AG09309 (cell line): ENCODE measurements at places on chromosomes 3 and 15.
A peak's percentile ranks its signal among the peaks of the same experiment; 100 is the strongest.

DNA sequence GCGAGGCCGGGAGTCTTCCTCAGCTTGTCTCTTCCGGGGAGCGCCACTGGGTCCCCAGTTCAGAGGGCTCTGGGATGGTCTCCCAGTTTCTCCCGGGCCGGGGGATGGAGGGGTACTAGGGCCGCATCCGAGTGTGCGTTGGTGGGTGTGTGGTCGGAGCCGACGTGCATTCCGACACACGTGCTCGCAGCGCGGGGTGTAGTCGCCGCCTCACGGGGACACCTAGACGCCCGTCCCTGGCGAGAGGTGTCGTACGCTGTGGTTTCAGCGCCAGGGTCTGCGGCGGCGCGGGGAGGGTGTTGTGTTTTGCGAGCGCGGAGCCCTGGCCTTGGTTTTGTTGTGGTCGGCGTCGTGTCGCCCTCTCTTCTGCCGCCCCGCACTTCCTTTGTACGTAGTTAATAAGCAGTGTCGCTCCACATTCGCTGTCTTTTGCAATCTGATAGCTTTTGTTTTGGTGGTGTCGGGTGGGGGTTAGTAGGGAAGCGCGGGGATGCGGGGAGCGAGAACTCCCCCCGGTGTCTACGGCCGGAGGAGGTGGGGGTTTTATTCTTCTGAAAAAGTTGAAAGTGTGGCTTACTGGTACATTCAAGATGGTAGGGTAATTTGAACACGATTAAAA lies 2.2 kb downstream of the IGF1R start:
- DNase-seq, result no peak

GRCh38 chr3:190217081-190217480 lies 96.4 kb upstream of the P3H2 start:
- no peak for DNase-seq

DNA sequence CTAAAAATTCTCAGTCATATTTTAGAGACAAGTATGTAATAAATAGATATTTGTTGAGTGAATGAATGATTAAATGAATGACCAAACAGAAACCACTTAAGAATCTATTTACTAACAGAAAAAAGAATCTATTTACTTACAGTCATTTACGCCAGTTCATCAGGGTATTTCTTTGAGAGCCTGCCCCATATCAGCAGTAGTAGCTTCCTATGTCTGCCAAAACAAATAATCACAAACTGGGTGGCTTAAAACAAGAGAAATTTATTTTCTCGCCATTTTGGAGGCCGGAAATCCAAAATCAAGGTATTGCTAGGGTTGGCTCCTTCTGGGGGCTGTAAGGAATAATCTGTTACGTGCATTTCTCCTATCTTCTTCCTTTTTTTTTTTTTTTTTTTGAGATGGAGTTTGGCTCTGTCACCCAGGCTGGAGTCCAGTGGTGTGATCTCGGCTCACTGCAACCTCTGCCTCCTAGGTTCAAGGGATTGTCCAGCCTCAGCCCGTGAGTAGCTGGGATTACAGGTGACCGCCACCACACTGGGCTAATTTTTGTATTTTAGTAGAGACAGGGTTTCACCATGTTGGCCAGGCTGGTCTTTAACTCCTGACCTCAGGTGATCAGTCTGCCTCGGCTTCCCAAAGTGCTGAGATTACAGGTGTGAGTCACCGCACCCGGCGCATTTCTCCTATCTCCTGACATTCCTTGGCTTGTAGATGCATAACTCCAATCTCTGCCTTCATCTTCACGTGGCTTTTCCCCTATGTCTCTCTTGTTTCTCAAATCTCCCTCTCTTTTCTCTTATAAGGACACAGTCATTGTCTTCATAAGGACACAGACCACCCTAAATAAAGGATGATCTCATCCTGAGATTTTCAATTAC lies 65.2 kb upstream of the SPPL2A start:
- DNase-seq, result no peak

- no peak for DNase-seq
Observed at GRCh38 chr3:171343693-171344092, 116.5 kb downstream of the TNIK start.

DNA sequence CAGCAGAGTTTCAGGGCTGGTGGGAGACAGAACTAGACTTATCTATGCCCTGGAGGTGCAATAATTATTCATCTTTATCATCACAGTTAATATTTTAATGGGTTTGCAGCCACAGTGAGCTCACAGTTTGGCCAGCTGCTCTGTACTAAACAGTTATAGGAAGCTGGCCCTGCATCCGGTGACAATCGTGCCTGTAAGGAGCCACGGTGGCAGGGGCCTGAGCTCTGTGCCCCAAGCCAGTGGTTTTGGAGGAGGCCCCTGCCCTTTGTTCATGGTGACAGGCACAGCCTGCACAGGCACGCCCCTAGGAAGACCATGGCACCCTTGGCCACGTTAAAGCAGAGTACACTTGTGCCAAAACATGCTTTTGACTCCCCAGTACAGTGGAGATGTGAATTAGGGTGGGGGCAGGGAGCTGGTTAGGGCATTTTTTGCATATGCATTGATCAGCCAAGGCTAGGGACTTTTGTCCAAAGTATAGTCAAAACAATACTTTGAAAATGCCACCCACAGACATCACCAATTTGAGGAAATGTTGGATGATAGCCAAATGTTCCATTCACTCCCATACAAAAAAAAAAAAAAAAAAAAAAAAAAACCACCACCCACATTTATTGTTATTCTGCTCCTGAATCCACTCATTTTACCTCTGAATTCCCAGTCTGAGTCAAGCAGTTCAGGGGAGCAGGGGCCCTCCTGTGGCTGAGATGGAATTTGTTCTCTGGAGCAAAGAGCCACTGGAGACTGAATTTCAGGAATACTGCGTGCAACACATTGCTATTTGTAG lies 3.4 kb upstream of the RFTN1 start:
- no peak for DNase-seq

DNA sequence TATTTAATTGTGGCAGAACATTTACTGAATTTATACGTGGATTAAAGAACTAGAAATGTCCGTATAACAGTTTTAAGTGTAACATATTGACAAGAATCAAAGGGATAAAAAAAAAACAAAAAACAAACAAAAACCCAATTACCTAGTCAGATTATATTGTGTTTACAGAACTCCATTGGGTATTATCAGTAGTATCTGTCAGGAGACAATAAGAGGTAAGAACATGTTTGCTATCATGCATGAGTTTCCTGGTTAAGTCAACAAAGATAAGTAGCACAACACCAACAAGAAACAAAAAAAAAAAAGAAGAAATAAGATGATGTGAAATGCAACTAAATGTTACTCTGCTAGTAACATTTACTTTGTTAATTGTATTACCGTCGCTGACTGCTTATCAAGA lies 570.6 kb downstream of the ZBBX start:
- no peak for DNase-seq

GRCh38 chr15:47824147-47824546 lies 106.8 kb downstream of the SEMA6D start:
- no peak for DNase-seq

GRCh38 chr3:124322966-124323365 lies 331.0 kb upstream of the ROPN1 start:
- no peak for DNase-seq

- DNase-seq, result no peak
Observed at GRCh38 chr15:58870451-58870850, 63.0 kb downstream of the SLTM start.

GRCh38 chr15:77013776-77014131 lies 18.8 kb downstream of the PSTPIP1 start:
- DNase-seq, result no peak

GRCh38 chr3:94036909-94037507 lies 8.6 kb upstream of the STX19 start:
- DNase-seq, result no peak

DNA sequence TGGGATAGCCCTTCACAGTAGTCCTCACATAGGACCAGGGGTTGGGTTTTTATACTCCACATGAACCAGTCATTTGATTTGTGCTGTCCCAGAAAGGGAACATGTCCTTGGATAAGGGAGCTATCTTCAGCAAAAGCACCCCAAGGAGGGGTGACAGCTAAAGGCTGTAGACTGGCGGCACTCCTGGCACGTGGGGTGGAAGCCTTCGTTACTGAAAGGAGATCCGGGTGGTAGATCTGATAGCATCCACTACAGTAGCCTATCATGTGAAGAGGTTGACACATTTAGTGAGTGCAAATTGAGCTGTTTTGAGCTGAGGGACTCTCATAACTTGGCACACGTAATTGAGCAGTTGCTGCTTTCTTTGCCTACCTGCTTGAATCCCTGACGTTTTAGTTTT lies 588.8 kb upstream of the GOLIM4 start:
- no peak for DNase-seq

GRCh38 chr3:76723366-76723765 lies 316.5 kb upstream of the ROBO2 start:
- no peak for DNase-seq

GRCh38 chr3:16504242-16504641 lies 9.3 kb downstream of the RFTN1 start:
- DNase-seq, result peak; percentile 46

GRCh38 chr3:159866201-159866746 lies 122.4 kb upstream of the IL12A start:
- DNase-seq, result no peak

DNA sequence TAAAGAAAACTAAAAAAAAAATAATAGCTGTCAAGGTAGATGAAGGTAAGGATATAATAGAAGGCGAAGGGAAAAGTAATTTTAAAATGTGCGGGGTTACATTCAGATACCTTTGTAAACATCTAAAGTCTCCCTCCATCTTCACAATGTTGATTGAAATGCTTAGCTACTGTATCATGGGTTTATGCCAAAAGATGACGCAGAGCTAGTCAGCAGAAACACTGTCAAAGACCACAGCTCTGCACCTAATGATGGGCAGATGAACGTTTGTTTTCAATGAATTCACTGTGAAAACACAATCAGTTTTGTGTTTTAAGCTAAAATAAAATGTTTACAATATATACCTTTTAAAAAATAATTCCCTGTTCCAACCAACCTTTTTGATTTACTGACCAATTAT lies 61.2 kb downstream of the RFTN1 start:
- DNase-seq, result no peak

GRCh38 chr3:33424606-33425452 lies 15.4 kb downstream of the UBP1 start:
- no peak for DNase-seq

DNA sequence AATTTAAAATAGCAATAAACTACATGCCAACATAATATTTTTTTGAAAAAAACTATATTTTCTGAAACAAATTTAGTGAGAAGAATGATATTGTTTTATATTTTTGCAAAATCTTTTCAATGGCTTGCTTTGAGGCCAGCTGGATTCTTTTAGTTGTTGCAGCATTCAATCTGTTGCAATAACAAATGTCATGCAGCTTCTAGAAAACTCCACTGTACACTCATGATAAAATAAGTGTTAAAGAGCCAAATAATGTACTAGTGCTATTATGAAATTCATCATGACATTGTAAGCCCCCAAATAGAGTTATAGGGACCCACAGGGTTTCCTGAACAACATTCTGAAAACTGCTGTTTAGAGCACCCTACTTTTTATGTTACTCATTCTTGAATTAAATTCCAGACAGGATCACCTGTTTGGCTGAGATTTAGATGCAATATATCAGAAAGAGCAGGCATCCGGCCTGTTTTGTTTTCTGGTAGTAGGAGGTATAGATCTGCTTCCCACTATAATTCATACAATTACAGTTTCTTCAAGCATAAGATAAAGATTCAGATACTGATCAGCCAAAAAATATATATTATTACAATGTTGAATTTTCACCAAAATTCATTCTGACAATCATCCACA lies 703.0 kb upstream of the ZNF385D start:
- no peak for DNase-seq

DNA sequence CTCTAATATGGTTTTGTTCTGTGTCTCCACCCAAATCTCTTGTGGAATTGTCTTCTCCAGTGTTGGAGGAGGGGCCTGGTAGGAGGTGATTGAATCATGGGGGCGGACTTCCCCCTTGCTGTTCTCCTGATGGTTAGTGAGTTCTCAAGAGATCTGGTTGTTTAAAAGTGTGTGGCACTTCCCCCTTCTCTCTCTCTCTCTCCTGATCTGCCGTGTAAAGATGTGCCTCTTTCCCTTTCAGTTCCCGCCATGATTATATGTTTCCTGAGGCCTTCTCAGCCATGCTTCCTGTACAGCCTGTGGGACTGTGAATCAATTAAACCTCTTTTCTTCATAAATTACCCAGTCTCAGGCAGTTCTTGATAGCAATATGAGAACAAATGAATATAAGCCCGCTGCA lies 33.1 kb downstream of the RETNLB start:
- DNase-seq, result no peak

- DNase-seq, result peak; percentile 62
Observed at GRCh38 chr3:113097960-113098447, 107.2 kb downstream of the GTPBP8 start.

GRCh38 chr3:183579967-183580900 lies 24.7 kb upstream of the KLHL6 start:
- DNase-seq, result peak; percentile 7

DNA sequence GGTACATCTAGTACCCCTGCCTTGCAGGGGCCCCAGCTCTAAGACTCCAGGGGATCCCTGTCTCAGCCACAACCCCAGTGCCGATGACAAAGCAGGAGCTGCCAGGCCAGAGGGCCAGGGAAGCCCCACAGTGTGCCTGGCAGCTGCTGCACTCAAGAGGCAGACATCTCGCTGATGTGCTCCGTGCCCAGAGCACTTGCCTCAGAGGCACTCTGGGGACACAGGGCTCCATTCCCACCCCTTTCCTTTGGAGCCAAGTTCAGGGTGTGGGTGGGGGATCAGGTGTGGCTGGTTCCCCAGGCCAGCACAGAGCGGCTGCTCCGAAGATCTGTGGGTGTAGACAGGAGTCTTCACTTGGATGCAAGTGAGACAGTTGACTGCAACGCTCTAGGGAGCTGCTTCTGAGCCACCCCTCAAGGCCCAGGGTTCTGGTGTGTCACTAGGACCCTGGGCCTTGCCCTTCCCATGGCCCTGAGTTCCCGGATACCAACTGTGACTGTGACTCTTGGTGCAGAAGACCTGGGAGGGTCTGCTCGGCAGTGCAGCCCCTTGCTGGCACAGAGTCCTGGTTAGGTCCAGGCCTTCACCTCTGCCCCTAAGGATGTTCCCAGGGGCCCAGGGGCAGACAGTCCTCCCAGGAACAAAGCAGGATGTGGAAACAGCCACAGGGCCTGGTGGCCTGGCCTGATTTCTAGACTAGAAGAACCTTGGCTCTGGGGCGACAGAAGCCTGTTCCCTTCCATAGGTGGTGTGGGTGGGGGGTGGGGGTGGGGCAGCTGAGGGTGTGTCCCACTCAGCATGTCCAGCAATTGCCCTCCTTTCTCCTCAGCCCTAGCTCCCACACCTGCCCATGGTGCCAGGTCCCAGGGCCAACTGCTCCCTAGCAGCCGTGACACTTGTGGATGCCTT lies 2.5 kb downstream of the NT5DC2 start:
- no peak for DNase-seq

DNA sequence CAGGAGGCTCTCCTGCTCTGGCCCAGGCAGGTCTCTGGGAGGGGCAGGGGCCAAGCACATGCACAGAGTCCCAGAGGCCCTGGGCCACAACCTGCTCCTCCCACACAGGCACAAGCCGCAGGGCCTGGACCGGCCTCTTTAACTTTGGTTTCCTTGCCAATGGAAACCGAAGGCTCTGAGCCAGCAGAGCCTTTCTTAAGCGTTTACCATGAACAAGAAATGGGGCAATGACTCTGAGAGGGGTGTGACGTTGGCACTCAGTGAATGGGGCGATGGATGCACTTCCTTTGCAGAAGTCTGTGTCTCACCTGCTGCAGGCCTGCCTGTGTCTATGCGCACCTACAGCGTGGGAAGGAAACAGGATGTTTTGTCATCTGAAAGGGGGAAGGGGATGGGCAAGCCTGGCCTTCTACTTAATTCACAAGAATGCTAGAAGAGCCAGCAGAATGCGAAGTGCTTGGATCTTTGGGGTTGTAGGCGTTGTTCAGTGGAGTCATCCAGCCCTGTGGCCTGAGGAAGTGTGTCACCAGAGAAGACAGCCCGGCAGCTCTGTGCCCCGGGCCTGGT lies 41.8 kb downstream of the IFT122 start:
- DNase-seq, result no peak
